ENCODE measurements at places on chromosomes 1 and 21. TPM values are rescaled to one million over a fixed set of nuclear protein-coding genes. Genes with fewer than 3 reads are reported as not detected.

Gene MAP7D1
- total RNA-seq = 195 TPM

DNA sequence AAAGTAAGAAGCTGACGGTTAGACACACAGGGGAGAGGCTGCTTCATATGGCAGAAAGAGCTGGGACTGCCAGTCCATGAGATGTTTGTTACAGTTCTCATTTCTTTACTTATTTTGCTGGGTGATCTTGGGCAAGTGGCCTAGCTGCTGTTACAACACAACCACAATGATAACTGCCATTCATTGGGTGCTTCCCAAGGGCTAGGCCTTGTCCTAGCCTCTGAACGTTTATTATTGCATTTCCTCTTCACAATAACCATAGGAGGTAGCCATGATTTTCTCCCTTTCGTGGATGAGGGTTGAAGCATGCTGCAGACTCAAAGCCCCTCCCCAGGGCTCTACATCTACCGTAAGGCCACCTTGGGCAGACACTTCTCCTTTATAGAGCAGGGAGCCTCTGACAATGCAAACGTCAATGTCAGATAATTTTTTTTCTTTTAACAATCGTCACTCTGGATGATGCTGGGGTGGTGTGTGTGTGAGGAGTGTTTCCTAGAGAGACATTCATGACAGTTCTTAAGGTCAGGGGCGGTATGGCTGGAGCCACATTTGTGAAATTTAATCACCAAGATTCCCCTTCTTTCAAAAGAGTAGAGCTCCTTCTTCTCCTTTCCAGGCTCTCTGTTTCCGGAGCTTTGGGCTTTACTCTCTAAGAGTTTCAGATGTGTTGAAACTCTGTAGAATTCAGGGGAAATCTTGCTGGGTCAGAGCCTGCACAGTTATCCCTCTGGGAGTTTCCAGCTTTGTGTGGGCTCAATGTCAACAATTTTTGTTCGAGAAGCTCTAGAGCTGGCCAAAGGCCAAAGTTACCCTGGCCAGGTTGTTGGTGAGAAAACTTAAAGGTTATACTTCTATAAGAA, 138.5 kb upstream of the SGIP1 start:
- ATAC-seq = peak; percentile 36

Gene CD1E
- not detected for total RNA-seq

Gene FAM72C
- total RNA-seq = 0.47 TPM

DNA sequence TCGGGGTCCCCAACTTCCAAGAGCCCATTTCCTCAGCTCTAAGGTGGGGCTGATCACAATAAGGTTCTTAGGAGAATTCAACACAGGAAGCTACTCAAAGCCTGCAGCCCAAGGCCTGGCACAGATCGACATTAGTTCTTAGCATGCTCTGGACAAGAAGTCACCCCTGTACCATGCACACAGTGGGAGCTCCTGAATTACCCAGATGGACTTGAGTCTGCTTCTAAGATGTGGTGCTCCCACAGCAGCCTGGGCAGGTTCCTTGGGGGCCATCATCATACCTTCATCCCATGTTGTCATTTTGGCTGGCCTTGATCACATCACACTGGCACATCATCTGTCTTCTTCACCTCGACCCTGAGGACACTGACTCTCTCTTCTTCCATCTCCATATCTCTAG, 153.3 kb upstream of the VAMP3 start:
- no peak for ATAC-seq

Gene TCP10L
- total RNA-seq = not detected

DNA sequence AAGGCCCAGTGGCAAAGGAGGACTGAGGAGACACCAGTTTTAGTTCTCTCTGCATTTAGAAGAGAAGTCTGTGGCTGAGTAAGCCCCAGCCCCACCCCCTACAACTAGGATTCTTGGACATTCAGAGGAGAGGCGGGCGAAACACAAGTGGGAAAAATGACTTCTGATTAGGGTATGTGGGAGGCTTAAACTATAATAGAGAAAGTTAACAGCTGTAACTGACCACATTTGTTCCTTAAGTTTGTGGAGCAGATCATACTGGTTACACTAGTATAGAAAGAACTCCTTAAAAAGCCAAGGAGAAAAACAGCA, 11.2 kb upstream of the TRIM33 start:
- no peak for ATAC-seq

Gene ESPN
- total RNA-seq = 0.92 TPM

- no peak for ATAC-seq
Measured at GRCh38 chr1:105005594-105006195, 1256.0 kb downstream of the AMY1C start.

- no peak for ATAC-seq
Measured at GRCh38 chr1:10814976-10815857, 18.8 kb upstream of the CASZ1 start.

DNA sequence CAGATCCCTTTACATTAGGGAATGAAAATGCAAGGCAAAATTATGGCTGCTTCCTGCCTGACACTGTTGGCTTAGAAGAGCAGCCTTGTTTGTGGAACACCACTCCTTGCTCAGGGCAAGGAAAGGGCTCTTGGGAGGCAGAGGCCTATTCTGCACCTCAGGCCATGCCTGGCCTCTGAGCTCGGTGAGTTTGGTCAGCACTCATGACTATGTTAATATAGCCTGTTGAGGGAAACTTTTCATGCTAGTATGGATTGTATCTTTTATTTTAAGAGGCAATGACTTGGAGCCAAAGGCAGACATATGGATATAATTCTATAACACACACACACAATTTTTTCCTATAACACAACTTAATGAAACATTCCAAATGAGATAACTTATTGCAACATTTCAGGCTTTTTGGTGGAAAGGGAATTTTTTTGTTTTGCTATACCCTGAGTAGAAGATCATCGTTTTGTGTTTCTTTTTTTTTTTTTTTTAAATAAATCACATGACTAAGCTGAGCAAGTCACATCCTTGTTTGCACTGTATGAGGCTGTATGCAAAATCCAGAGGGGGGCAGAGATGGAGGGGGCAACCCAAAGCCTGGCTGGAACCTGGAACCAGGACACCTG, 5.6 kb upstream of the YRDC start:
- no peak for ATAC-seq

Gene OLIG2
- not detected for total RNA-seq

GRCh38 chr1:21217812-21218596, 41.3 kb upstream of the EIF4G3 start:
- peak; percentile 26 for ATAC-seq

Gene STRIP1
- total RNA-seq = 46.9 TPM

Gene KCNJ15
- total RNA-seq = not detected

DNA sequence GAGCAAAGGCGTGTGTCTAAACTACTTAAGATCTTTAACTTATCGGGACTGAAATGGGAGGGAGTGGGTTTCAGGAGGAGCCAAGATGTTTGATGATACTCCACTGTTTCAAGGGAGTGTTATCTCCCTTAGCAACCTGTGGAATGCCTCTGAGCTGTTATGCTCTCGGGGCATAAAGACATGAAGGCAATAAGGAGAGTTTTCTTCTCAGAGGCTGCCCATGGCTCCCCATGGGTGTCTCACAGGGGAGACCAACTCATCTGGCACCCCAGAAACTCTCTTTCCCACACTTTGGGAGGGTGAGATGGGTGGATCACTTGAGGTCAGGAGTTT, 130.0 kb downstream of the LIPI start:
- no peak for ATAC-seq

Gene SPRR4
- total RNA-seq = not detected

Gene ILDR2
- 15.2 TPM for total RNA-seq

Gene PBX1
- 140 TPM for total RNA-seq

DNA sequence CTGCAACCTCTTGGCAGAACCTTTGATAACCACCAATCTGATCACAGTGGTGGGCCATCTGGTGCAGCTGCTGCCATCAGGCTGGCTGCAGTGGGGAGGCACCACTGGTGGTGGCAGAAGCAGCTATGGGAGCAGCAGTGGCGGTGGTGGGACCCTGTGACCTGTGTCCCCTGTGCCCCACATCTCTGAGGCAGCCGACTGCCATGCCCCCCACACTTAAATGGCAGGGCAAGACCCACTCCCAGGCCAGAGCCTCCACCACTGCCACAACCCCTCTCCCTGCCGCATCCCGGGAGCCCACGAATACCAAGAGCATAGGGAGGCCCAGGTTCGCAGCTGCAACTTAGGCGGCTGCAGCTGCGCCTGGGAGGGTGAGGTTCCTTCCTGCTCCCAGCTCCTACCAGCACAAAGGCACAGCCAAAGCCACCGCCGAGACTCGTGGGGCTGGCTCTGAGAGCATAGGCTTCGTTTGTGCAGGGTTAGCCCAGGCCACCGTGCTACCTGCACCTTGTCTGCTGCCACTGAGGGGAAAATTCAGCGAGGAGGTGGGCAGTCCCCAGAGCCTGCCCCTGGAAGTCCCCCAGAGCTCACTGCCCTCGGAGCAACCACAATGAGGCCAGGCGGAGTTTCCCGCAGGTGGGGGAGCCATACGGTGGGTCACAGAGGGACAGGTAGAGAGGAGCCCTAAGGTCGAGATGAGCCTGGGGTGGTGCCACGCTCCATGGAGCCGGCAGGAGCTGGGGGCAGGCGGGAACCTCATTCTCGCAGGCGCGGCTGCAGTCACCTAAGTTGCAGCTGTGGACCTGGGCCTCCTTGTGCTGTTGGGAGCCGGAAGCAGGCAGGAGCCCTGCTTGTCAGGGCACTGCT, 518.7 kb downstream of the RWDD3 start:
- peak; percentile 7 for ATAC-seq

Gene PTAFR
- total RNA-seq = 6.1 TPM

Gene GBP7
- not detected for total RNA-seq

Gene CFHR4
- not detected for total RNA-seq

GRCh38 chr1:162151900-162152829, 82.7 kb downstream of the NOS1AP start:
- no peak for ATAC-seq

- no peak for ATAC-seq
Measured at GRCh38 chr1:67850151-67850551, 16.9 kb upstream of the GNG12 start.

GRCh38 chr1:172585348-172585747, 52.4 kb downstream of the SUCO start:
- peak; percentile 55 for ATAC-seq

Gene NPR1
- 57.0 TPM for total RNA-seq

Gene OR2L5
- not detected for total RNA-seq
